ENCODE measurements at places on chromosomes 3 and 15. TPM values are rescaled to one million over a fixed set of nuclear protein-coding genes. Genes with fewer than 3 reads are reported as not detected.

DNA sequence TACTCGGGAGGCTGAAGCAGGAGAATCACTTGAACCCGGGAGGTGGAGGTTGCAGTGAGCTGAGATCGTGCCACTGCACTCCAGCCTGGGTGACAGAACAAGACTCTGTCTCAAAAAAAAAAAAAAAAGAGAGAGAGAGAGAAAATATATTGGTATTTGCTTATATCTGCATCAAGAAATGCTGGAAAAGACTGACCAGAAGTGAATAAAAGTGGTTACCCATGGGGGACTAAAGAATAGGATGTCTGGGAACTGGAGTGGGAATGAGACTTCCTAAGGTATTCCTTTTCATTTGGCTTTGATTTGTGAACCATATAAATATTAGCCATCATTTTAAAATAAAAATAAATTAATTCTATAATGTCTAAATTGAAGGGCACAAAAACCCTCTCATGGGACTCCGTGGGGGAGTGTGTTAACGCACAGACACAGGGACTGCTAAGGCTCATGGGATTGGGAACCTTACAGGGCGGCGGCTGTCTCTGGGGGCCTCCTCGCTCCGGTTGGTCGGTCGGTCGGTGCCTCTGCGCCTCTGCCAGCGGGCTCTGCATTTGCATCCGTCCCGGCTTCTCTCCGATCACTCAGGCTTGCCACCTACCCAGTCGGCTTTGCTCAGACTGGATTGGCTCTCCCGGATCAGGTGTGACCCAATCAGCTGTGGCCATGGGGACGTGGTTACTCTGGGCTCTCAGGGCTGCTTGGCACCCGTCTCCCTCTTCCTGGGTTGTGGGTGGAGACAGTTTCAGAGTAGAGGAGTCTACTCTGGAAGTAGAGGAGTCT lies 12.7 kb upstream of the TSPAN3 start:
- DNase-seq: peak; percentile 81

GRCh38 chr3:31196881-31197364 lies 302.5 kb upstream of the GADL1 start:
- peak; percentile 65 for DNase-seq

- no peak for DNase-seq
Measured at GRCh38 chr3:3015185-3016089, 94.7 kb downstream of the IL5RA start.

Gene PLSCR5
- total RNA-seq: not detected

GRCh38 chr15:57504599-57504940 lies 87.1 kb upstream of the MYZAP start:
- DNase-seq: no peak

GRCh38 chr15:87374339-87374738 lies 882.2 kb downstream of the NTRK3 start:
- no peak for DNase-seq

- DNase-seq: no peak
Measured at GRCh38 chr3:59772416-59773408, 722.9 kb upstream of the CFAP20DC start.

Gene IL12A
- 3.9 TPM for total RNA-seq

GRCh38 chr15:96035091-96035490 lies 295.4 kb upstream of the NR2F2 start:
- DNase-seq: no peak

- DNase-seq: no peak
Measured at GRCh38 chr15:65401611-65402240, 21.0 kb downstream of the IGDCC4 start.

GRCh38 chr3:8657804-8658305 lies 13.3 kb upstream of the SSUH2 start:
- no peak for DNase-seq

GRCh38 chr3:127497676-127498075 lies 92.9 kb downstream of the TPRA1 start:
- DNase-seq: no peak

DNA sequence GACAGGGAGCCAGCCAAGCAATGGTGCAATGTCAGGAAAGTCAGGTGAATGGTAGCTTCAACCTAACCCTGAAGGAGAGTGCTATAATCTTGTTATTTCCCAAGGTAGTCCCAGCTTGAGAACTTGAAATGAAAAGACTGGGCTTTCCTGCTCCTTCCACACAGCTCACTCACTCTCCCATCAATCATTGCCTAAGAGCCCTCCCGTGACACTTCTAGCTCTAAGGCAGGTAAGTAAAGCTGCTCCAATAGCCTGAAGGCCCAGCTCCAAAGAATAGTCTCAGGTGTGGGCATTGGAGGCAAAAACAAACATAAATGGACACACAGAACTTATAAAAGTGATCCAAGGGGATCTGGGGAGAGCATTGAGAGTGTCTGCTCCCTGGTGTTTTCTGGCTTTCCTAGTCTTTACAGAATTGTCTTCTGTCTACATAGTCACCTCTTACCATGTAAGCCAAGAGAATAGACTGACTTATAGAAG lies 63.1 kb upstream of the TBC1D5 start:
- DNase-seq: no peak

GRCh38 chr3:56288258-56288657 lies 180.0 kb downstream of the ERC2 start:
- DNase-seq: no peak

DNA sequence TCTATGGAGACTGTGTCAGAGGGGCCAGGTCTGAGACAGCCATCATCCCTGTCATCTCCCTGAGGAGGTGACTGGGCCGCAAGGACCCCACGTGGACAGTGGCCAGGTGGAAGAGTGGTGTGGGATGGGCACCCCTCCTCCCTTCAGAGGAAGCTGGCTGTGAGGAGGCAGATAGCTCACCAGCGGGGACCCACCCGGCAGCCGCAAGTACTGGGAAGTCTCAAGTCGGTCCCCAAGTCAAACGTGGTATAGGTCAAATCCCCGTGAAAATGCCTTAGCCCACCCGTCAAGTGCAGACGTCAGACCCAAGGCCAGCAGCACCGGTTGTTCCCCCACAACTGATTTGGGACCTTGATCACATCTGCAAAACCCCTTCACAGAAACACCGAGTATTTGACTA lies 12.3 kb upstream of the KLF13 start:
- DNase-seq: no peak

Measured in right atrium auricular region (tissue), 2 donors.